ENCODE measurements at places on chromosomes 4 and X.

GRCh38 chrX:154797006-154797405, 8.3 kb downstream of the MPP1 start:
- no peak for DNase-seq

DNA sequence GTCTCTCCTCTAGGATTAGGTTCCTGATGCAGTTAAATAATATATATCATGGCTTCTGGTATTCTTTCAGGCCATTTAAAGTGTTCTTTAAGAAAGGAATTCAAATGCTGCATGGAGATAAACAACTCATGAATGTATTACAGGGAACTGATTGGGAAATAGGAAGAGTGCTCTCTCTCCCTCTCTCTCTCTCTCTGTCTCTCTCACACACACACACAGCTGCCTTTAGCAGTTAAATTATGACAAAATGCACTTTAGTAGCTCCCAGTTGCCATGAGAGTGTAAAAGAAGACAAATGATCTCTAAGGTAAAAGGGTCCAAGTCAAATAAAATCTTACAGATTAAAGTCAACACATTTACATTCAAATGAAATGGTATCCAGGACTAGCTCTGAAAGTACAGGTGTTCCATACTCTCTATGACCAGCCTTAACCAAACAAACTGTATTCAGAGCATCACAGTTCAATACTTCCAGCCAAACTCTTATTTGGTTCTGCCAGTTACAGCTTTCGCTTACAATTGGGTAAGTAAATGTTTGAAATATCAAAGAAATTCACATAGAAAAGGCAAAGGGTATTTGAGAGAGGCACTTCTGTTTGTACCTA, 94.7 kb upstream of the CXXC4 start:
- DNase-seq, result no peak

DNA sequence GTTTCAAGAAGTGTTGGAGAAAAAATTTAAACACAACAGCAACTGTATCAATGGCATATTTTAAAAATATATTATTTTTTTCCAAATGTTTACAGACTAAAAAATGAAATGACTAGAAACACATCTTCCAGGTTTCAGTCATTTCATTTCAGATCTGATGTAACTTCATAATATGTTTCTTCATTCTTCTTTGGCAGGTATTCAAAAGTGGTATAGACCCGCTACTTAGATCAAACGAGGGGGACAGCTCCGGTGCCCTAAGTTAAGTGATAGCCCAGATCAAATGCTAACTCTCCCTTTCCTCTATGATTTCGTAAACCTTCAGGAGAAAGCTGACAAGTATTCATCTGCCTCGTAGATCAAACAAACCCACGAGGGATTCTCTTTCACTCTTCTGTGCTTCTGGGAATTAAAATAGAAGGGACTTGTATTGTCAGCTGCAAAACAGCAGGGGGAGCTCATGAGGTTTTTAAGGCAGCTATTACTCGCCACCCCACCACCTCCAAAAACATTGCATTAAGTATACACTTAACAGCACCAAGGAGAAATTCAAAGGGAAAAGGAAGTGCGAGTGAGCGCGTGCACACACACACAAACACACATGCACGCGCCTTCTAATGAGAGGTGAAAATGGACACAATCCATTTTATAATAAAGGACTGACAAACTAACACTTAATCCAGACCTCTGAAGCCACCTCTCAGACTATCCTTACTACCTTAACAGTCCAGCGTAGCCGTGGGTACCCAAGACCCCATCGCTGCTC, 21.4 kb downstream of the HELT start:
- DNase-seq, result peak; percentile 55

DNA sequence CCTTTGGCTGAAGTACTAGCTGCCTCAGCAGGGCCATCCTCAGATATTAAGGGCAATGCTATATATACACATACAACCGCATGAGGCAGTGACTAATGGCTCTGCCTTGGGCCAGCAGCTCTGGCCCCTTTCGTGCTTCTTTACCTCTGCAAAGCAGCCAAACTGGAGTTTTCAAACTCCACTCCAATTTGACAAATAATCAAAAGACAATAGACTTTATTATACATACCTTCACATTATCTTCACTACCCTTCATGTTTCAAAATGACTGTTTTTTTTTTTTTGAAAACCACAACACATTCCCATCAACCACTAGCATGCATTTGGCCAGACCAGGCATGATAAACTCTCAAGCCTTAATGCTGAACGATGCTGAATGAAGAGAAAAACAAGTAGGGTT, 187.7 kb downstream of the ENOX2 start:
- no peak for DNase-seq

DNA sequence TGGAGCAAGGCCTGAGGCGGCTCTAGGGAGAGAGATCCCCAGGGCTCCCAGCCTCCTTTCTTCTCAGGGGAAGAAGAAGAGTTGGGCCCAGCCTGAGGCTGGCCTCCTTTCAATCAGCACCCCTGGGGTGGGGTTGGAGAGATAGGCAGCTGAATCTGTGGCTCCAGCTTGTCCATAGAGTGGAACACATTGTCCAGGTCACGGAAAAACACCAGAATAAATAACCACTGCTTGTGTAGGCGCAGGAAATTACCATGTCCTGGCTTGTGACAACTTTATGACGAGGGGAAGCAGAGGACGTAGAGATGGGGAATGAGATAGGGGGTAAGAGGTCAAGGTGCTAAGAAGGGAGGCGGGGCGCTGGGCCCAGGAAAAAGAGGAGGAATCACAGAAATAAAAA, 80.8 kb upstream of the EFNB1 start:
- no peak for DNase-seq

DNA sequence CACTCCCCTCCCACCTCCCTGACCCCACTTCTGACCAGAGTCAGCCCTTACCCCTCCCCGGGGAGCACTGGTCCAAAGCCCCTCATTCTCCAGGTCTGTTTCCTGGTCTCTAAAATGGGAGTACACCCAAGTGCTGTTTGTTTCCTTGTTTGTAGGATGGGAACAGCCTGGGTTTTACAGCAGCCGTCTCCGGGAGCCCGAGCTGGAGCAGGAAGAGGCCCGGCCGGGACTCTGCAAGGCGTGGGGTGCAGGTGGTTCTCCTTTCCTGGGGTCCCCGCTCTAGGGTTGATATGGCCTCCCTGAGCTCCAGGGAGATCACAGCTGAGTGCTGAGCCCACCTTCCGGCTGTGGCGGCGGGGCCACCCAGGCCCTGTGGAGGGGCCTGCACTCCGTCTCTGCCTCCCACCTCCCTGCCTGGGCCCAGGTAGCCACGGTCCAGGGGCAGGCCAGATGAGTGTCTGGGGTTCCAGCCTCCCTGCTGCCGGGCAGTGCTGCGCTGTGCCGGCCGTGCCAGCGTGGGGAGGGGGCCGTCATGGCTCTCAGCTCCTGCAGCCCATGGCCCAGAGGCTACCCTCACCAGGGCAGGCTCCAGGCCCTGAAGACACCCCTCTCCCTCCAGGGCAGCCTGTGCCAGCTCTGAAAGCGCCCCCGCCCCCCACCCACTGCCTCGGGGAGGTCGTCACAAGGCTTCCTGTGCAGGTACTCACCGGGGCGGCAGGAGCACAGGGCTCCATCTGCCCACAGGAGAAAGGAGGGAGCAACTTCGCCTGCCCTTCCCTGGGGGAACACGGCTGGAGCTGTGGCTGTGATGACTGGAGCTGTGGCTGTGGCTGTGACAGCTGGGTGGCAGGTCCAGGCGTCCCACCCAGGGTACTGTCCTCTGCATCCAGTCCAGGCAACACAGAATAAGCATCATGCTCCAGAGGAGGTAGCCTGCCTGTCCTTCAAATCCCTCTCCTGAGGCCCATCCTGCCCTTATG, 98.8 kb downstream of the ADRA2C start:
- no peak for DNase-seq

- no peak for DNase-seq
Observed at GRCh38 chr4:183517194-183517593, 12.3 kb downstream of the ING2 start.

- DNase-seq, result no peak
Observed at GRCh38 chrX:24684048-24684447, 9.7 kb upstream of the POLA1 start.

DNA sequence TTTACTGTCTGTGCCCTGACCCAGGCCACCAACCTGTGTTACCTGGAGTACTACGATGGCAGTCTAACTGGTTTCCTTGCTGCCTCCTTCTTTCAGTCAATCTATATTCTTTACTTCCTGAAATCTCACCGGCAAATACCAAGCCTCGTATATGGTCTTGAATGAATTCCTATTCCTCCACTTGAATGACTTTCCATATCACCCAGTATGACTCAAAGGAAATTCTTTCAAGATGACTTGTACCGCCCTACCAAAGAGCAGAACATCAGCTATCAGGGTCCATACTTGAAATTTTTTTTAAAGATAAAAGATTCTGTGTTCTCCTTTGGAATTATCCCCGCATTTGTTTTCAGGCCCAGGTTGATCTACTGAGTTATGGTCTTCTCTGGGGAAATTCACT, 378.0 kb downstream of the AFF2 start:
- DNase-seq, result no peak

DNA sequence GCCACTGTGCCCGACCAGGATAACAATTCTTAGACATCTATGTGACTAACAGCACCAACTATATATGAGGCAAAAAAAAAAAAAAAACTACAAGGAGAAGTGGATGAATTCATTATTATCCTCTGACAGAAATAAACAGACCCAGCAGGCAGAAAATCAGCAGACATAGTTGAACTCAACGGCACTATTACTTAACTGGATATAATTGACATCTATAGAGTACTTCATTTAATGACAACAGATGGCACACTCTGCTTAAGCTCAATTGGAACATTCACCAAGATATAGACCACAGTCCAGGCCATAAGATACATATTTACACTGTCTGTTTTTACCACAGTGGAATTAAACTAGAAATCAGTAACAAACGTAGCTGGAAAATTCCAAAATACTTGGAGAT, 13.3 kb downstream of the CLDN22 start:
- DNase-seq, result no peak

DNA sequence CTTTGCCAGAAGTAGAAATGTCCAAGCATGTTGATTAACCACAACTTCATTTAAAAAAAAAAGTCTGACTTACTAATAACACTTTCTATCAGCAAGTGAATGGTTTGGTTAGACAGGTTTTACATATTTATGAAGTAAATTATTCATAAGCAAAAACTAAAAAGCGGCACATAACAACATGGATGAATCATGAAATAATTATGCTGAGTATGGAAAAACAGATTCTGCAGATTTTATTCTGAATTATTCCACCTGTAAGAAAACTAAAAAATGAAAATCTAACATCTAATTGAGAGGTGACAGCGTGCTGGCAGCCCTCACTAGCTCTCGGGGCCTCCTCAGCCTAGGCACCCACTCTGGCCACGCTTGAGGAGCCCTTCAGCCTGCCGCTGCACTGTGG, 173.5 kb downstream of the ADAM29 start:
- DNase-seq, result no peak

GRCh38 chrX:29477878-29478277, 737.5 kb upstream of the MAGEB2 start:
- no peak for DNase-seq

DNA sequence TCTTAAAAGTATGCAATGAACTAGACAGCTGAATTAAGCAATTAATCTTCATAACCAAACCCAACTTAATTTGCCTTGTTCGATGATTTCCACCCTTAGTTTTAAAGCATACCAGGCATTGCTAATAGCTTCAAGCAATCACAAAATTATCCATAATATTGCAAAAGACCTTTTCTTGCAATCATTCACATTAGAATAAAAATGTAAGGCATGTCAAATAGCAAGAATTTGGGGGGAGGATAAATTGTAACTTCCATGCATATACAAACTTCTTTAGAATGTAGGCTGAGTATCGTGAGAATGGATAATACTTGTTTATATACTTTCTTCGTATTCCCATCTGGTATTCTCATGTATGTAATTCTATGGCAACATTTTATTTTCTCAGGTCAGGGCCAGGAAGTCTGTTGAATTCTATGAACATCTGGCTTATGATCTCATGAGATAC, 28.7 kb upstream of the BMP2K start:
- DNase-seq, result no peak

DNA sequence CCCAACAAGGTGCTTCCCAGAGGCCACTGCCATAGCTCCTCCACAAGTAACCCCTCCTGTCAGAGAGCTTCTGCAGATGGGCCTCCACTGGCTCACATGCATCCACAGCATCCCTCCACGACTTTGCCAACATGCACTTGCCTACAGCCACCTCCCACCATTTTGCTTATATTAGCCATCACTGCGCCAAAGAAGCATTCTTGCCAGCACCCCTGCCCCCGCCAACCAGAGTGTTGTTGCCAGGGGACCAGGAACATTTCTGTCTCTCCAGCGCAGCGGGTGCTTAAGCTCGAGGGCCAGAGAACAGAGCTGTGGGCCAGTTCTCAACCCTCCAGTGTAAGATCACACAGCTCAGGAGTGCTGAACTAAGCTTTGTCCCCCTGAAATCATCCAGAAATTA, 517.6 kb downstream of the PABPC4L start:
- DNase-seq, result no peak

- no peak for DNase-seq
Observed at GRCh38 chrX:54194982-54195588, 12.0 kb upstream of the FAM120C start.

DNA sequence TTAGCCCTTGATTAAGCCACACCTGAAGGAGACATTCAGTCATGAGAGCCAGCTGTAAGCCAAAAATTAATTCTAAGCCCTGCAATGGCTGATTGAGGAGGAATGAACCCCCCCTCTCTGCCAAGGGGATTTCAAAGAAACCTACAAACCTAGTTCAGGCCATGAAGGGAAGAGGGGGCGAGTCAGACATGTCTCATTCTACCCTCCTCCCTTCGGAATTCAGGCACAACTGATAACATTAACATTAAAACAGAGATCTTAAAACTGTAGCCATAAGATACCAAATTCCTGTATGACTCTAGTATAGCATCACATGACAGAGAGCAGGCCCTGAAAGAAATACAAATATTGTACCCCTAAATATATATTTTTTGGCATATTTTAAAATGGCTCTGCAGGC, 40.4 kb upstream of the AFAP1 start:
- DNase-seq, result no peak

DNA sequence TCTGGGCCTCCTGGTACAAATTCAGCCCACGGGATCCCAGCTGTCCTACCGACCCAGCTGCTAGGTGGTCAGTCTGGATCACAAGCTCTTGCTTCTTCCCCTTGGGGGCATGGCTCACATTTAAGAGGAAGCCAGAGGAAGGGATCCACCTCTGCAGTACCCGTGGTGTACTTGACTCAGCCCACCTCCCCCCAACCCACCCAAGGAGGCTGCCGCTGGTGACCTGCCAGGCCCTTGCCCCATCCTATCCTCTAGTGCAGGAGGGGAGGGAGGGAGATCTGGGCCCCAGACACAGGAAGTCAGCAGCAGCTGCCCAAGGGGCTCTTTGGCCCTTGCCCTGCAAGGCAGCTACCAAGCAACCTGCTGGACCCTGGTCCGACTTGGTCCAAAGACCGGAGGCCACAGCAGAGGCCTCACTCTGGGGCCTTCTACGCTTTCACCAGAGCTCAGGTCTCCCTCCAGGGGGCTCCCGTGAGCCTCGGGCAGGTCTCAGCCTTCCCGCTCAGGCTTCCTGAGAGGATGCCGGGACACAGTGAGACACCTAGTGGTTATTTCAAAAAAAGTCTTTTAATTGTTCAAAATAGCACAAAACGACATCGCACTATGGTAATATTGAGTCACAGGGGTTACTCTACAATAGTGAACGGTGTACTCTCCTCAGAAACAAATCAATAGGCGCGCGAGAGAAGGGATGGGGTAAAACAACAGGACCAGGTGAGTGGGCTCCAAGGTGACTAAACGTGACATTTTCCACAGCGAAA, 2.7 kb upstream of the RENBP start:
- peak; percentile 71 for DNase-seq

GRCh38 chr4:180814875-180815417, 1428.3 kb upstream of the TENM3 start:
- no peak for DNase-seq

Measured in neural crest cell (in vitro differentiated cells).